NCI-H1417 treated with DMSO at 0.1 percent for 48 hours (cell line): ENCODE measurements at places on chromosomes 11 and 22.

DNA sequence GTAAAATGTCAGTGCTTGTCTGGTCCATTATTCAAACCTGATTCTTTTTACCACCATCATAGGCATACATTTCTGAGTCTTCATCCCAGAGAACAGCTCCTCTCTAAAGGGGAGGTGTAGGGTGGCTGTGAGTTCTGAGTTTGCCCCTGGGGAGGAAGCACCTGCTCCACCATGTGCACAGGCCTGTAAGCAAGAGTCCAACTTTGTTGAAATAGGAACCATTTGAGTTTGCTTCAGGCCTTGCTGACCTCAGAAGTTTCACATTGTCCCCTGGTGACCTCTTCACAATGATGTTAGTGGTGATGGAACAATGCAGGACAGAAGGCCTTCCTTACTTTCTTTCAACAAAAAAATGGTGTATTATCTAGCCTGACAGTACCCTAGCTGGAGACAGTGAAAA is 54.6 kb upstream of the TOP3B start:
- DNase-seq, result no peak

DNA sequence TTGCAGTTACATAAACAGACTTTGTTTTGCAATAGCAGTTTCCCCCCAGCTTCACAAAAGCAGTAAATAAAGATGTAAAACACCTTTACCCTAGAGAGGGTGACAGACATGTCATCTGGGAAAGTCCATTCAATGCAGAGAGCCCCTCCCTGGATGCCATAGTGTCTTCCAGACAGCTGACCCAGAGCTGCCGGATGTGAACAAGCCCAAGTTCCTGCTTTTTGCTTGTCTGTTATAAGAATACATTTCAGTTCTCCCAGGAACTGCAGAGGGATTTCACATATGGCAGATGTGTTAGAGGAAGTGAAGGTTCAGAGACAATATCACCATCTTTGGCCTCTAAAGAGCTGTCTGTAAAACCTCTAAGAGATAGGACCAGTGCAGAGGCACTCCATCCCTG is 48.9 kb downstream of the RELT start:
- DNase-seq, result no peak

- DNase-seq, result no peak
Measured at GRCh38 chr11:131838016-131838415, 467.6 kb downstream of the NTM start.

DNA sequence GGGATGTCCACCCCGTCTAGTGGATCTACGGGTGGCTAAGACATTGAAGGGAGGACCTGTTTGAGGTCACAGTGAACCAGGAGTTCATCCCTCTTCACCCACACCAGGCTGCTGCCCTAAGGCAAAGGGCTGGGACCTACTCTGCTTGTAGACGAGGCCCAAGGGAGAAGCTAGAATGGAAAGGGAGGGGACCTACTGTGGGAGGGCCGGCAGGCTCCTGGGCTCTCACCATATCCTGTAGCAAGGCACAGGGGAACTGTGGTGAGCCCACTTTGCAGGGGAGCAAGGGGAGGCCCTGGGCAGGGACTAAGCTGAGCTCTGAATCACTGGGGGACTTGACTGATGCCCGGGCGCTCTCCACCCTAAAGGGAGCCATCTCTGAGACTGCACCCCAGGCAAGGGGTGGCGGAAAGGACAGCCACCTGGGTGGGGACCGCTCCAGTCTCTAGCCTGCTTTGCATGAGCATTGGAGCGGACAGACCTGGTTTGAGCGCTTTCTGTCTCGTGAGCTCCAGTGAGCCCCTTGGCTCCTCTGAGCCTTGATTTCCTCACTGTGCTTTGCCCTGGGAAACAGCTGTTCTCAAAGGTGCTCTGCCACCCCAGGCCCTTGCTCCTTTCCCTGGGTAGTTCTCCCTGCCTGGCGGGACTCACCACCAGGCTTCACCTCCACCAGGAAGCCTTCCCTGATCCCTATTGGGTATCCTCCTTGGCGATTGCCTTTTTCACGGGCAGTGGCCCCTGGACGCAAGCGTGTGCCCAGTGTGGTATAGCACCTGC is 24.2 kb downstream of the PARVG start:
- no peak for DNase-seq

GRCh38 chr22:45248832-45249561 is 8.3 kb upstream of the KIAA0930 start:
- no peak for DNase-seq
